Uterus (tissue), 4 donors: ENCODE measurements at places on chromosomes 3 and 15.

DNA sequence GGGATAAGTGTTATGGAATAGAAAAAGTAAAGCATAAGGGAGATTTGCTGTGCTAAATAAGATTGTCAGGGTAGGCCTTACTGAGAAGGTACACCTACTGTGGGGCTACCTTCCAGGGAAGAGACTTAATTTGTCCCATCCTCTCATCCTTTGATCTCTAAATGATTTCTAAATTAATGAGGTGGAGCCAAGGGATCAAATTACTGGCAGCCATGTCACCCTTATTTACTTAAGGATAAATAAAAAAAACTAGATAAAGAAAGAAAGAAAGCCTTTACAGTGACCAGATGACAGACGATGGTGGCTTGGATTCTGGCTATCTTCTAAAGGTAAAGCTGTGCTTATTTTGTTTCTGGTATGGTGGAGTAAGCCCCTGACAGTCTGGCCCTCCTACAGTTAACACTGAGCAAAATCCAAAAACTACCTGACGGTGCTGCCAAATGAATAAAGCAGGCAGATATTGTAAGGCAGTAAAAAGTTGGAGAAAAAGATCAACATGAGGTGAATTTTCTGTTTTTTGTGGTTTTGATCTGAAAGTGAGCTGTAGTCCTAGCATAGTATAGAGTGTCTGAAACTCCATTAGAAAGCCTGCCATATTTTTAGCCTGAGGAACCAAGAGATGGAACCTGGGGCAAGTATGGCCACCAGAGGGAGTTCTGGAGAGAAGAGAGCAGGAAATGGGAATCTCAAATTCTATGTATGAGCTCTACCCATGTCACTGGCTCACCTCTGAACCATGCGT lies 285.1 kb upstream of the MANF start:
- DNase-seq = no peak

DNA sequence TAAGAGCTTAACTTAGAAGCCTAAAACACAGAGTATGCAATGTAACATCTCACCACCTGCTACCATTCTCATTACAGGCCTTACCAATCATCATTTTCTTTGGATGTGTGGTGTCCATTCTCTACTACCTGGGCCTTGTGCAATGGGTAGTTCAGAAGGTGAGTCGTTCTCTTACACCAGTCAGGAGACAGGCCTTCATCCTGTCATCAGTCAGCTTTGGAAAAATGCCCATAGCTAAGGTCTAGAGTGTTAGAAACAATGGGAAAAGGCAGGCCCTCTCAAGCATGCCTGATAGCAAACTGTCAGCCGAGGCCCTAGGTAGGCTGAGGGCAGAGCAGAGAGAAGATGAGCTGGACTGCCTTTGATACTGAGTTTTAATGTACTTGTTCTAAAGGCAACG lies 13.5 kb downstream of the SLC28A2 start:
- DNase-seq = no peak

DNA sequence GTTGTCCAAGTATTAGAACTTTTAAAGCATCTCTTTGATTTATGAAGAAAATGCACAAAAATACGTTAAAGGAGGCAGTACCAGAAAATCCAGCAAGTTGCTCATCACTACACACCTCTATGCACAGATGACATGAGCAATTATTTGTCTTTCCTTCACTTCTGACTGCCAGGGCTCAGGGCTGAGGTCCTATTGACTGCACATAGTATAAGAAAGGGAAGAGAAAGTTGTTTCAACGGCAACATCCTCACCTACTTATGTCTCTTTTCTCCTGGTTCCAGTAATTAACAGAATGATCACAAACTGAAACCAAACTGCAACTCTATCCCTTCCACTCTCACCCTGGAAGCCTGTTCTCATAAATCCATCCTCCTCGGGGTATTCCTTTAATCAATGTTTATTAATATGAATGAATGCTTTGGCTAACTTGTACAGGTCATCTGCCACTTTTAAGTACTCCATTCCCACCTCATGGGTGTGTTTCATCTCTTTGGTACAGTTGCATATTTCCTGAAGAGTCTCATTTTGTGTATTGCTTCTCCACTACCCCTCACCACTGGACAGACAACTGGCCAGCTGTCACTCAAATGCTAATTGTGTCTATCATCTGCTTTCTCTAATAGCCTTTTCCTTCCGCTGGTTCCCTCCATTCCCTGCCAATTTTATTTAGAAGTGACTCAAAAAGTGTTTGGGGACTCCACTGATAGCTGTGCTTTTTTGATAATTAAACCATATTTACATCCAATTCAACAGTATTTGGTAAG lies 34.5 kb downstream of the RAB27A start:
- no peak for DNase-seq

- no peak for DNase-seq
Observed at GRCh38 chr3:65500398-65501306, 538.1 kb downstream of the MAGI1 start.

- DNase-seq = no peak
Observed at GRCh38 chr15:100614918-100615317, 12.5 kb downstream of the ASB7 start.

DNA sequence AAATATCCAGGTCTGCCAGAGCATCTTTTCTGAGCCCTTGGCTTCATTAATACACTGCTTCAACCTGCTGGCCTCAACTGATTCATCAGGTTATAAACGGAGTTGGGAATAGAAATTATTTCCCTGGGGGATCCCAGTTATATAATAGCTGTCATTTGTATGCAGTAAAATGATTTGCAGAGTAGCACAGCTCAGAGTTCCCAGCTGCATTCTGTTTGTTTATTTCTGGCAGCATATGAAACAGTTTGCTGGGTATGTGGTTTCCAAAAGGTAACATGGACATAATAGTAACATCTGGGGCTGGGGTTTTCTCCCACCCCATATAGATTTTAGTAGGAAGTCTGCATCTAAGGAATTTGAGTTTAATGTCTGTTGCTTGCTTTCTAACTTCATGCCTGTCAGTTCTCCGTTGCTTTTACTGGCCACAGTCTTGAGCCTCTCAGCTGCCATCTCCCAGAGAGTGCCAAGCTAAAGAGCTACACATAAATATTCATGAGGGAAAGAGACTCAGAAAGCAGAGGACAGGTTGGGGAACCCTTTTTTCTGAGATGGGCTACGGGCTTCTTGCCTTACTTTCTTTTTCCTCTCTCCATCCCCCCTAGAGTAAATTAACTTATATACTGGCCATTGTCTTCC lies 124.6 kb downstream of the TMEM108 start:
- DNase-seq = no peak

DNA sequence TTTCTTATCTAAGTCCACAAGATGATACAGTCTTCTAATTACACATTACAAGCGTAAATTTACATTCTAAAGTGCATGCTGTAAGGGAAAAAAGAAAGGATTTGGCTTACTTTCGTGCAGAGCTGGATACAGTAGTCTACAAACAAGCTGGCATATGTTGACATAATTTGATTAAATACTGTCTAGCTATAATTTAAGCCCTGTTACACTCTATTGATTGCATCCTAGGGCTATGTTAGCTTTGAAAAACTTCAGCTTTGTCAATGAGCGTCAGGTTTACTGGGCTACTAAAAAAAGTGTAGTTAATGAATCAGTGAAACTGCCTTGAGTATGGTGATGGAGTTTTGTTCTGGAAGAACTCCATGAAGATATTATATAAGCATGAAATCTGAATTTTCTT lies 24.5 kb upstream of the PLCL2 start:
- no peak for DNase-seq

DNA sequence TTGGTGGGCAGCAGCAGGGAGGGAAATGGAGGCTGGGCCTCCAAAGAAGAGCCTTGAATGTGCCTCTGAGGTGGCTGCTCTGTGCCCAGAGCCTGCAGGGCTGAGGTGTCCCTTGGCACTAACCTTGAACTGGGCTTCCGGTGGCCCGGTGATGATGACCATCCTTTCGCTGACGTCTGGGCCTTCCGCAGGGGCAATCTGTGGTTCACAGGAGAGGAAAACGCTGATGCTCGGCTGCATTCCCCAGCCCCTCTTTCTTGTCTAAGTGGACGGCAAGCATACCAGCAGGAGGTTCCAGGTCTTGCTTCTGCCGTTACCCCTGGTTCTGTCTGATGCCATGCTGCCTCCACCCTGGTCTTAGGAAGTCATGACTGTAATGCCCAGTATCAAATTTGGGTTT lies 65.9 kb downstream of the SENP2 start:
- no peak for DNase-seq

DNA sequence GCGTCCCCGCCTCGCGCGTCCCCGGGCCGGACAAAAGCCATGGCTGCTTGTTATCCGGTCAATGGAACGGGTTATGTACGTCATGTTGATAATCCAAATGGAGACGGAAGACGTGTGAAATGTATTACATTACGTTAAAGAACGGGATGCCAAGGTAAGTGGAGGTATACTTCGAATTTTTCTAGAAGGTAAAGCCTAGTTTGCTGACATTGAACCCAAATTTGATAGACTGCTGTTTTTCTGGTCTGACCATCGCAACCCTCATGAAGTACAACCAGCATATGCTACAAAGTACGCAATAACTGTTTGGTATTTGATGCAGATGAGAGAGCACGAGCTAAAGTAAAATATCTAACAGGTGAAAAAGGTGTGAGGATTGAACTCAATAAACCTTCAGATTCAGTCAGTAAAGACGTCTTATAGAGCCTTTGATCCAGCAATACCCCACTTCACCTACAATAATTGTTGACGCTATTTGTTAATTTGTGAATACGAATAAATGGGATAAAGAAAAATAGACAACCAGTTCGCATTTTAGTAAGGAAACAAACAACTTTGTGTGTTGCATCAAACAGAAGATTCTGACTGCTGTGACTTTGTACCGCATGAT lies 19.8 kb downstream of the WDR73 start:
- no peak for DNase-seq

GRCh38 chr15:79872358-79873017 lies 24.3 kb downstream of the MTHFS start:
- DNase-seq = no peak

DNA sequence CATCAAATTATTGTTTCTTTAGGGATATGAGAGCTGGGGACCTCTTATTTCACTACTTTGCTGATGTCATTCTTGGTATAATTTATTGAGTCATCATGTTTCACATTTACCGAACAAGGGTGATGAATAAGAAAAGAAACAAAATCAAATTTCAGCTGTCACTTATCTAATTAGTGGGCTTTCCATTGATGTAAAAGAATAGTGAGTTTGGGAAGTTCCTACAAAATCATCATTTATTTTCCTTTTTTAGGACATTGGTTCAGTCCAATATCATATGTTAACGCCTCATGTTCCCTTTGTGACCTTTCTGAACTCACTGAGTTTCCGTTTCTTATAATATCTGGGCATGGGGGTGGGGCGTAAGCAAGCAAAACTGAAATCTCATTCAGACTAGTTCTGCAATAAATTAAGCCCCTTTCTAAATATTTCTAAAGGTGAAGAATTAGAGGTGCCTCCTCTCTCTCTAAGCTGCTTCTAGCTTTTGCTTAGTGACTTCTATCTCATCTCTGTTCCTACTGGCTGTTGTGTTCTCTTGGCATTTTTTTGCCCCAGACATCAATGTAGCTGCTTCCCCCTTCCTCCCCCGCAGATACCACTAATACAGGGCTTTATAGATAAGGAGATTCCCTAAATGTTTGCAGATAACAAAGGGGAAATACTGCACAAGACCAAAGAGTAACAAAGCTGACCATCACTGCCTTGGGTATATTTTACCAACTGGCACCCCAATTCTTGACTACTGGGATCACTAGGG lies 238.0 kb upstream of the CTNNB1 start:
- no peak for DNase-seq

GRCh38 chr3:23900744-23901143 lies 16.0 kb downstream of the NKIRAS1 start:
- DNase-seq = no peak

DNA sequence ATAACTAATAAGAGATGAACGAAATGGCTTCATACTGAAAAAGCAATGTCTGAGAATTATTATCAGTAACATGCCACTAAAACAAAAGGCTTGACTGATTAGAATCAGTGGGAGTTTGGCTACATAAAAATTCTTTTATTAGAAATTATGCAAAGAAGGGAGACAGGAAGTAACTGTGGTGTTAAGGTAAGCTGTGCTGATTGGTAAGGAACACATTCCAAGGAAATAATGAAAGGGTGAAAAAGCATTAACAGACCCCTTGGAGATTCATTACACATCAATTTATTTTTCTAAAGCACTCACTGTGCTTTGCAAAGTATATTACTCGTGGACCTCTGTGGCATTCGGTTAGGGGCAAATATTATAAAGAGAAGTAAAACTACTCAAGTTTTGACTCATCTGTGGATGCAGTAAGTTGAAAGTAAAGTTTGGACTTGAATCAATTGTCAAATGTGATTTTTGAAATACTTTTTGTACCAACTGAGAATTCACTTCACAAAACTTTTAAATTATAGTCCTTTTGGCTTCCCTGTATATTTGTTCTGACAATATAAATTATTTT lies 176.1 kb upstream of the ZPLD1 start:
- DNase-seq = no peak

DNA sequence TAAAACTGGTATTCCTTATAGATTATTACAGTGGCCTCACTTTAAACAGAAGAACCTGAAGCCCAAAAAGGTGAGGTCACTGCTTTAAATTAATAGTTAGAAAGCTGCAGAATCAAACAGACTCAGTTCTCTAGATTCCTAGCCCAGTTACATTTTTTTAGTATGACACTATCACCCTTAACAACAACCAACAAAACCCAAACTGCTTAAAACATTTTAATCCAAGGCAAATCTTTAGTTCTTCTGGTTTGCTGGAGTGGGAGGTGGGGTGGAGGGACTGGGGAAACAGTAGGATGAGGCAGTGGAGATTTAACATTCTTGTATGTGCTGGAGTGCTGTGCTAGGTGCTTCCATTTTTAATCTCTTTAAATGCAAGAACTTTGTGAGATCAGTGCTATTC lies 631.6 kb upstream of the KCNMB2 start:
- no peak for DNase-seq

- no peak for DNase-seq
Observed at GRCh38 chr3:14345496-14346150, 56.8 kb upstream of the SLC6A6 start.

GRCh38 chr15:57334257-57334656 lies 42.0 kb upstream of the CGNL1 start:
- peak; percentile 46 for DNase-seq

- peak; percentile 80 for DNase-seq
Observed at GRCh38 chr3:13495921-13496723, 16.0 kb downstream of the HDAC11 start.
